H9 (cell line): ENCODE measurements at places on chromosomes 4 and X.

DNA sequence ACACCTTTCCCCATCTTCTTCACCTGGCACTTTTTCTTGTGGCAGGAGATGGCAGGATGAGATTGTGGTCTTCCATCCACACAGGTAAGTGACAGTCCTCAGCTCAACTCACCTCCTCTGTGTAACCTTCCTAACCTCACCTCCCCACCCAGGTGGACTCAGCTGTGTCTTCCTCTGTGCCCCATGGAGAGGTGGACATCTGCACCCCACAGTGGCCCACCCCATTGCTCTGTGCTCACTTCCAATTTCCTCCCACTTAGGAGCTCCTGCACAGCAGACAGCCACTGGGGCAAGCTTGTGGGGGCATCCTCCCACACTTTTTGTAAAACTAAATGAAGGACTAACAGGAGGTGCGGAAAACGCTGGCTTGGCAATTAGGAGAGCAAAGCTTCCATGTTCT lies 61.6 kb downstream of the MSX1 start:
- no peak for DNase-seq

DNA sequence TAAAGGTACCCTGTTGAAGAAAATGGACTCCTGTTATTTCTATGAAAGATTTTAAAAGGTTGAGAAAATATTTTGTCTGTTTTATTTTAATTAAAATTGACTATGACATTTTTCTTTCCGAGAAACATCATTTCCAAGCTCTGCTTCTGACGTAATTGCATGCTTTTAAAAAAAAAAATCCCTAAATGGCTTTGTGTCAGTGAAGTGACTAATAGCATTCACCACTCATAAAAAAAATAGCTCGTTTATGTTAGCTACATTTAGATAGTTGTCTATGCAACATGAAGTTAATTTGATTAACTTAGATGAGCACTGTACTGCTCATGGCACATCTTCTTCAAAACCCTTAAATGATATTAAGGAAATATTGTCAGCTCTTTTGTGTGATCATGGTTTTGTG lies 105.1 kb upstream of the KLHL13 start:
- DNase-seq = no peak

GRCh38 chrX:119325456-119325855 lies 73.7 kb upstream of the SLC25A43 start:
- no peak for DNase-seq

GRCh38 chr4:77193511-77194102 lies 36.6 kb downstream of the CCNG2 start:
- DNase-seq = peak; percentile 91

- DNase-seq = no peak
These were observed 55.3 kb downstream of the AFF2 start for GRCh38 chrX:148555571-148556243.

DNA sequence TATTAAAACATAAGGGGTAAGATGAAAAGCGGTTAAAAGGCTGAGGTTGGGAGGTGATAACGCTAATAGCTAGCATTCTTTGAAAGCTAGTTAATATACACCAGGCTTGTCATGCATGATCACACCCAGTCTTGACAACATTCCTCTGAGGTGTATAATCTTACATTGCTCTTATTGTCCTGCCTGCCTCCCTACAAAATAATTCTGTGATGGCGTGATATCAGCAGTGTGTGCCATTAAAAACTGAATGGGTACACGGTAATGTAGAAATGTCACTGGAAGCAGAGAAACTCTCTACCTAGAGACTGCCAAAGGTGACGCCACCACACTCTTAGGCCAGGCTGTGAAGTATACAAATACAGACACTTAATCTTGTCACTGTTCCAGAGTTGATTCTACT lies 68.1 kb downstream of the DIAPH2 start:
- no peak for DNase-seq

- DNase-seq = no peak
These were observed 430.5 kb upstream of the POU3F4 start for GRCh38 chrX:83077606-83078005.

DNA sequence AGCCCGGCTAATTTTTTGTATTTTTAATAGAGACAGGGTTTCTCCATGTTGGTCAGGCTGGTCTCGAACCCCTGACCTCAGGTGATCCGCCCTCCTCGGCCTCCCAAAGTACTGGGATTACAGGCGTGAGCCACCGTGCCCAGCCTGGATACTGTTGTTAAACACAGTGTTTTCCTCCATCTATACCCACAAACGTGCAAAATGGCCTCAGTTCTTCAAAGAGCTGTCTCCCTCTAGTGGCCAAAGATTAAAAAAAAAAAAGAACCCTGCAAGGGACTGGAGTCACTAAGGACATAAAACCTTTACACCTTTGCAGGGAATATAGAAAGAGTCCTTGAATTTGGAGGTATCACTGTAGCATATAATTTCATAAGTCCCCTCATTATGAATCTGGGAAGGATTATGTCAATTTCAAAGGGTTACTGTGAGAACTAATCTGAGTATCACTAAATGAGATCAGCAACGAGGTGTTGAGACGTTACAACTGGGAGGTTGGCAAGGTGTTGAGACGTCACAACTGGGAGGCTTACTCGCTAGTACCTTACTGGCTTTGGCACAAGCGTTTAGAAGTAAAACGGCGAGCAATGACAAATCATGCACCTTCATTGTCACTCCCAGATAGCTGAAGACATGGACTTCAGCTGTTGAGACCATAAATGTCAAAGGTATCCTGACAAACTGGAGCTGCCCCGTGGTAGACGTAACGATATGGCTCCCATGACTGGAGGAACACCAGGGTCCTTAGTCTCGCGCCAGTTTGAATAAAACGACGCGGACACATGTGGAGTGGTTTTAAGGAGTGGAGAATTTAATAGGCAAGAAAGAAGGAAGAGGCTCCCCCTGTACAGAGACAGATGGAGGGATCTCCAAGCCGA lies 33.4 kb upstream of the ENPP6 start:
- DNase-seq = no peak

- no peak for DNase-seq
These were observed 54.0 kb downstream of the SLC9A7 start for GRCh38 chrX:46704767-46705386.

- no peak for DNase-seq
These were observed 39.8 kb downstream of the GRIA3 start for GRCh38 chrX:123223859-123224258.

DNA sequence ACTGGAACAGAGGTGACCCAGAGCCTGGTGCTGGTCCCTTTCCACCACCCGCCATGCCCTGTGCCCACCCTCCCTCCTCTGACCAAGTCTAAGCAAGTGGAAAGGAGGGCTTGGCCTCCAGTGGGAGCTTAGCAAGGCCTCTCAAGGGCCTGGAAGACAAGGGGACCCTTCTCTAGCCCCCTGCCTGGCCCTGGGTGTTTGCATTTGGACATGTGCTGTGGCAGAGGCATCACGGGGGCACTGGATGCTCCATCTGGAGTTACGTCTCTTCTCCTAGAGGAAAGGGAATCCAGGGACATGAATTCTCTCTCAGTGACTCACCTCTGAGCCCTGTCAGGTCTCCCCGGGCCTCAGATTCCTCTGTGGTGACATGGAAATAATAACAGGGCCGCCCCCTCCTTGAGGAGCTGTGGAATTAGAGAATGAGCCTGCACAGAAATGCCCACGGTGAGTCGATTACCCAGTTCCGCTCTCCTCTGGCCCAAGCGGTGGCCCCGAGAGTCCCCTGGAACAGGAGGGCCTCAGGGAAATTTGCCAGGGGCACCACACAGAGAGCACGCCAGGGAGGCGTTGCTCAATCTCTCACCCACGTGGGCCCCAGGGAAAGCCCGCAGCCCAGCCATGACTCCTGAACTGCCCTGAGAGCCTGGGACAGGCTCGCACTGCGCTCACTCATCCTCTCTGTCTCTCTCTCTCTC lies 189.6 kb downstream of the BCOR start:
- DNase-seq = peak; percentile 46

DNA sequence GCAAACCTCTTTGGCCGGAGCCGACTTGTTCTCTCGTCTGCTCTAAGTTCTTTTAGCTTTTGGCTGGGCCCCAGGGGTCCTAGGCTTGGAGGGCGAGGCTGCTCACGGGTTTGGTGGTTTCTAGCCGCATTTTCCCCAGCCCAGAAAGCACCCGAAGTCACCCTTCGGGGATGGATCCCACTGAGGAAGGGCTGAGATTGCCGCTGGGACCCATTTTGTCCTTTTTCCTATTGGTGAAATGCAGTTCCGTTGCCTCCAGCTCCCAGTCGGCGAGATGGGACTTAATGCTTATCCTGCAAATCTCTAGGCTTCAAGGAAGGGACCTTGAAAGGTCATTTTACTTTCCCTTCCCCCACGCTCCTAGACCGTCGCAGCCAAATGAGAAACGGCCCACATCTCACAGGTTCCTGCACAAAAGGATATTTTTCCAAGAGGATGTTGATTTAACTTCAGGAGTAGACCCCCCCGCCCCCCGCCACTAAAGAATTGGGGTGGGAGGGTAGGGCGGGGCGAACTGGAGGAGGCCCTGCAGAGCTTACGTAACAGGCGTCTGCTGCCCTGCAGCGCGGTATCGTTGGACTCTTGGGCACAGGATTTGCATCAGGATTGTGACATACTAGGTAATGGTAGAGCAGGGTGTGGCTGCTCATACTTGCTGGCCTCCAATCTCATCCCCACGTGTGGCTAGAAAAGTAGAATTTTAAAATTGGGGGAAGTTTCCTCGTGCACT lies 564 bp downstream of the PGK1 start:
- no peak for DNase-seq

GRCh38 chr4:35503435-35503834 lies 740.9 kb downstream of the ARAP2 start:
- DNase-seq = no peak

GRCh38 chrX:119007189-119007770 lies 32.9 kb downstream of the LONRF3 start:
- DNase-seq = no peak

DNA sequence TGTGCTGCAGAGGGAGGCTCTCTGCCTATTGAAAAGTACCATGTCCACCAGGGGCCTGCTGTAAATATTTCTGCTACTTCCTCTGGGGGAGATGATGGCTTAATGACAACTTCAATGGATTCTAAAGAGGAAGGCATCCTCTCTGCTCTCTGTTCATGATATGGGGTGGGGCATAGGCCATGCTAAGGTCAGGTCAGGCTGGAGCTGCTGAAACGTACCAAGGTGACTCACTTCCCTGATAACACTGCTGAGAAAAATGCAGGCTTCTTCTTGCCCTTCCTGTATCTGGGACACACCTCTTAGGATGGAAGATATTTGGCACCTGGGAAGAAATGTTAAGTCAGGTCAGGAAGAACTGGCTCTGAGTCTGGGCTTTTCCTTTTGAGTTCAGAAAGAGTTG lies 31.5 kb downstream of the HS3ST1 start:
- DNase-seq = no peak
